ENCODE measurements at places on chromosomes 12 and 14.

GRCh38 chr12:63266988-63267387 is 116.0 kb upstream of the AVPR1A start:
- no peak for DNase-seq

GRCh38 chr12:23006413-23006812 is 381.4 kb downstream of the ETNK1 start:
- no peak for DNase-seq

- no peak for DNase-seq
Measured at GRCh38 chr12:81206429-81206828, 128.6 kb downstream of the ACSS3 start.

GRCh38 chr12:111981987-111982386 is 31.0 kb downstream of the TMEM116 start:
- peak; percentile 29 for DNase-seq

DNA sequence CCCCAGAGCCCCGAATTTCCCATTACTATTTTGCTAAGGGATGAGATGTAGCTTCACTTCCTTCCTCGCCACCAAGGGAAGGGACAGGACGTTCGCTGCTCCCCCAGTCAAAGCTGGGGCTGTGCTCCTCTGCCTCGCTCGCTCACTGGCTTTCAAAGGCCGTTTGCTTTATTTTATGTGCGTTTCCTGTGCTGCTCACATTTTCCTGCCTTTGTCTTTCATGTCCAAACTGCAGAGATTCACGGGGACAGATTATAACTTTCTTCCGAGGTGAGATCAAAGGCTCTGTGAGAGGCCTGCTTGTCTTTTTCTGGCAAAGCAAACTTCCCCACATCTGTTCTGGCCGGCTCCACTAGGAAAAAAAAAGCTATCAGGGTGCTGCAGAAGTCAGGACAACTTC is 76.0 kb upstream of the FZD10 start:
- no peak for DNase-seq

DNA sequence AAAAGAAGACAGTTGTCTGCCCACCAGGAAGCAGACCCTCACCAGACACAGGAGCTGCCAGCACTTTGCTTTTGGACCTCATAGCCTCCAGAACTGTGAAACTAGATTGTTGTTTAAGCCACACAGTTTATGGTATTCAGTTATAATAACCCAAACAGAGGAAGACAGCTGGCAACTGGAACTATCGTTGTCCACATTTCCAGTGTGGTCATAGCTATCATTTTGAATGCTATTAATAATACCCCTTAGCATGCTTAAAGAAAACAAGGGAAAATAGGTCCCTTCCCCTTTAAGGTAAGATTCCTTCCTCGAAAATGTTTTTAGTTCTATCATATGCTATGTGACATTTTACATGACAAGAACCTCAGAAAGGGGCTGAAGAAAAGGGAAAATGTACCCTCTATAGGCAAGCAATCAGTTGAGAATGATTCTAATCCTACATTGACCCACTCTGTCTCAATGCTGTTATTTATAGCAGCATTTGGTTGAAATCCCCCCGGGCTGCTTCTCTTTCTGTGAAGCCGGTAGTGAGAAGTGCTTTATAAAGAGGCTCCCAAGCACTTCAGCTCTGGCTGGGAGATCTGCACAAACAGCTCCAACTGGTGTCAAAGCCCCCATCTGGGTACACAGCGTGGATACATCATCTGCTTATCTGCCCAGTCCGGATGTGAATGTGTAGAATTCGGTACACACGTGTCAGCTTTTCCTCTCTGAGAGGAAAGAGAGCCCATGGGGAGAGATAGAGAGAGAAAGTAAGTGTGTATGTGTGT is 221.2 kb upstream of the FLRT2 start:
- DNase-seq, result no peak

DNA sequence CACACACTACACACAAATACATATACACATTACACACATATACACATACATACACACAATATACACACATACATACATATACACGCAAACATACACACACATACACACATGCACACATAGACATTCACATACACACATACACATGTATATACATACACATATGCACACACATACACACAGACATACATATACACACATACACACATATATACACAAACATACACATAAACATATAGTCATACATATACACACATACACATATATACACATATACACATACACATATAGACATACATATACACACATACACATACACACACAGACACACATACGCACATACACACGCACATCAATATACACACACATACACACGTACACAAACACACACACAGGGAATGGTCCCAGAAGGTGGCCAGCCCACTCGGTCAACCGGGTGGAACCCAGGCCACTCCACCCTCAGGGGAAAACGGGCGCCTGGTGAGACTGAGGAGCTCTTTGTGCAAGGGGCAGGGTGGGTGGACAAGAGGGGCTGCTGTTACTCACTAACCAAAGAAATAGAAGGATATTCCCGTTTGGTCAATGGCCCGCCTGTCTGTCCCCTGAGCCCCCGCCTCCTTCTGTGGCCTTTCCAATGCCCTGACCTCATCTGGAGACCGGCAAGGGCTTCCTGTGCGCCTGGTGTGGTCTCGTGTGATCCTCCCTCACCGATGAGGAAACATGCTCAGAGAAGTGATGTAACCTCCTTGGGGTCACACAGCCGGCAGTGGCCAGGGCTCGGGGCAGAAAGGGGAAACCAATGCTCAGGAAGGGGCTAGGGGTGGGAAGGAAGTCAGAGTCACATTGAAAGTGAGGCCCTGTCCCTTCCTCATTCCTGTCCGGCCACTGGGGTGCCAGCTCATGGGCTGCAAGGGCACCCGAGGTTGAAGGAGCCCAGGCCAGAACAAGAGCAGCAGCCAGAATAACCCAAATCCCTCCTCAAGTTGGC is 5.3 kb downstream of the TRPV4 start:
- no peak for DNase-seq

GRCh38 chr12:122724641-122725243 is 5.9 kb downstream of the HCAR1 start:
- no peak for DNase-seq

- no peak for DNase-seq
Measured at GRCh38 chr12:127767656-127768055, 499.3 kb upstream of the TMEM132C start.

- DNase-seq, result peak; percentile 63
Measured at GRCh38 chr12:55955800-55956508, 9.9 kb downstream of the PMEL start.

DNA sequence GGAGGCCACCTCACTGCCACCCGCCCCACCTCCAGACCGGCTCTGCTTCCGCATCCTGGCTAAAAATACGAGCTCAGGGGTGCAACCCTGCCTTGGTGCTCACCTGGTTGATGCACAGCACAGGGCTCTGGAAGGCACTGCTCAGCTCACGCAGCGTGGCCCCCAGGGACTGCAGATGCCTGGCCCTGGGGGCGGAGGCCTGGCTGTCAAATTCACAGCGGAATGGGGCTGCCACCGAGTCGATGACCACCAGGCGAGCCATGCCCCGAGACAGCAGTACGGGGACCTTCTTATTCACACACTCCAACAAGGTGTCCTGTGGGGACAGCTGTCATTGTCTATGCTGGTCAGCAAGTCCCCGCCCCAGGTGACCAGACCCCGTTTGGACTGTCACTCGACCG is 16.0 kb downstream of the XRCC3 start:
- DNase-seq, result no peak

DNA sequence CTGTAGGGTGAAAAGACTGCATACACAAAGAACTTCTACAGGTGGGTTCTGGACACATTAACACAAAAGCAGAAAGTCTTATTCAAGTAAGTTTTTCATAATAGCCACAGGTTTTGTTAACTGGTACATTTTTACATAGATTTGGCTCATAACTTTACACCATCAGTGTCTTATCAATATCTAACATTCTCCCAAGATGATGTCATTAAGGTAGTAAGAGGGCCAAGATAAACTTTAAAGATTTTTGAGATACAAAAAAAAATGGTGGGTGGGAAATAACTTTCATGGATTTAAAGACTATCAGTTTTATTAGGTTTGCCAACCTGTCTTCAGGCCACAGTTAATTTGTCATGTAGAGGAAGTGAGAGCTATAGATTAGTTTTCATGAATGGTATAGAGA is 1.7 kb downstream of the SUPT16H start:
- DNase-seq, result no peak

DNA sequence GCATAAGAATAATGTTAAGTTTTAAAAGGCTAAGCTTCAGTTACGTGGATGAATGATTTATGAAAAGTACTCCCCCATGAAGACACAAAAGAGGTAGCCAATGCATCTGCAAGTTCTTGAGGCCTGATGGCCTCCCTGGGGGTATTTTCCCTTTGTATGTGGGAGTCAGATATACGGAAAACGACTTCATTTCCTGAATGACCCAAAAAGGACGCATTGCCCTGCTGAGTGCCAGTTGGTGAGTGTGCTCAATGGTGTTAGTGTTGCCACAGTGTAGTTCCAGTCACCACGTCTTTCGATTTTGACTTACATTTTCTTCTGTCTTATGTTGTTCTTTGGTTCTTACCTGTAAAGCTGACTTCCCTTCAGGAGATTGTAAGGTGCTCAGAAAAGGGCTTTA is 8.0 kb downstream of the ETV6 start:
- peak; percentile 27 for DNase-seq

DNA sequence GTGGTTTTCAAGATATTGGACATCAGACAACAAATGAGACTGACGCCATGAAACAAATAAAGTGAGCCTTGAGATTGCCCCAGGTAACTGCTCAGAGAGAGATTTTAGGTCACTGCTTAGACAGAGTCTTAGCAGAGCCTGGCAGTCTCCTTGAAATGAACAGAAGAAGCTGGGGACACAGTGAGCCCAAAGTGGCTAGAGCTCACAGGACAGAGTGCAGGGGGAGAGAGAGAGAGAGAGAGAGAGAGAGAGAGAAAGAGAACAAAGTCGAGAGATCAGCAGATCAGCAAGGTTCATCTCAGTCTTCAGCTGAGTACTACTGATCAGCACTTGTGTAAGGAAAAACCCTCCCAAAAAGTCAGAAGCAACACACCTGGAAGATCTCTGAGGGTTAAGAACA is 147.4 kb downstream of the RMST start:
- no peak for DNase-seq

DNA sequence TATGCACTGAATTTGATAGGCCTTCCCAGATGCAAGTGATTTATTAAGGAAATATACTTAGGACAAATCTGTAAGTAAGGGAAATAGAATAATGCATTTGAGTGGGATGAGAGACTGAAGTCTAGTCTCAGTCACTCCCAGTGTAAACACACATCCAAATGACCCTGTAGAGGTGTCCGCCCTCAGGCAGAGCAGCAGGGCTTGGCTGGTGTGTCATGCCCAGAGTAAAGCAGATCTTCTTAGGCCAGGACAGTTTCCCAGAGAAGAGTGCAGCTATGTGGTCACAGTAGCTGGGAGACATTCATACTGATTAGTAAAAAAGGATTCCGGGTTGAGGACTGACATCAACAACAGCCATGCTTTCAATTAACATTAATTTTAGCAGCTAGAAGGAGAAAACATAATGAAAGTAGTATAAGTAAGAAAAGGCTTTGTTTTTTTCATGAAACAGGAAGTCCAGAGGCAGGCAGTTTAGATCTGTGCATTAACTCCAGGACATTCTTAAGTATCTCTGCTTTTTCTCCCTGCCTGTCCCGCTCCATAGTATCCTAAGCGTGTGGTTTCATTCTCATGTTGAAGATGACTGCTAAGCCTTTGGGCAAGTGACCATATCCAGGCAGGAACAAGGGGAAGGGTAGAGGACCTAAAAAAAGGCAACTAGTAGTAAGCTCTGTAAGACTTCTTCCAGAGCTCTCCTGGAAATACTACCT is 35.7 kb downstream of the CNTN1 start:
- DNase-seq, result no peak

DNA sequence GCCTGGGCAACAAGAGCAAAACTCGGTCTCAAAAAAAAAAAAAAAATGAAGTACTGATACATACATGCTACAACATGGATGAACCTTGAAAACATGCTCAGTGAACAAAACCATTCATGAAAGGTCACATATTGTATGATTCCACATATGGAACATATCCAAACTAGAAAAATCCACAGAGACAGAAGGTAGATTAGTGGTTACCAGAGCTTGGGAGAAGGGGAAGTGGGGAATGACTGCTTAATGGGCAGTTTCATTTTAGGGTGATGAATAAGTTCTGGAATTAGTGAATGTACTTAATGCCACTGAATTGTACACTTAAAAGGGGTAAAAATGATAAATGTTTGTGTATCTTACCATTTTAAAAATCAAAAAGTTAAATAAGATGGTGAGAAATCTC is 2.7 kb downstream of the ITGB7 start:
- DNase-seq, result no peak

GRCh38 chr14:101069666-101070362 is 166.3 kb upstream of the RTL1 start:
- DNase-seq, result no peak

DNA sequence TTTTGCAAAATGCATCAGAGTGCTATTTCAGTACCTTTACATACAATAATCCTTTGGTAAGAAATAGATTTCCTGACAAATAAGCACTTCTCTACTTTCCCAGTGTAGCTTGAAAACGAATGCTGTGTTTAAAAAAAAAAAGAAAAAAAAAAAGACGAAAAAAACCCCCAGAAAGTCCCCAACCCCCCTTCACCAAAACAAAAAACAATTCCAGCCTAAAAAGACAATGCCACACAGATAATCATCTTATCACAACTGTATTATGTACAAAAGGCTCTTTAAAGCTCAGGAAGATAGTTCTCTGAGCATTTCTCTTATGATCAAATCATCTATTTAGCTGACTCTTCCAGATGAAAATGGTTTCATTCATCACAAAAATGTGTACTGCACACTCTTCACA is 1.6 kb downstream of the FERMT2 start:
- DNase-seq, result no peak

- no peak for DNase-seq
Measured at GRCh38 chr12:27802511-27802910, 22.5 kb upstream of the MANSC4 start.

DNA sequence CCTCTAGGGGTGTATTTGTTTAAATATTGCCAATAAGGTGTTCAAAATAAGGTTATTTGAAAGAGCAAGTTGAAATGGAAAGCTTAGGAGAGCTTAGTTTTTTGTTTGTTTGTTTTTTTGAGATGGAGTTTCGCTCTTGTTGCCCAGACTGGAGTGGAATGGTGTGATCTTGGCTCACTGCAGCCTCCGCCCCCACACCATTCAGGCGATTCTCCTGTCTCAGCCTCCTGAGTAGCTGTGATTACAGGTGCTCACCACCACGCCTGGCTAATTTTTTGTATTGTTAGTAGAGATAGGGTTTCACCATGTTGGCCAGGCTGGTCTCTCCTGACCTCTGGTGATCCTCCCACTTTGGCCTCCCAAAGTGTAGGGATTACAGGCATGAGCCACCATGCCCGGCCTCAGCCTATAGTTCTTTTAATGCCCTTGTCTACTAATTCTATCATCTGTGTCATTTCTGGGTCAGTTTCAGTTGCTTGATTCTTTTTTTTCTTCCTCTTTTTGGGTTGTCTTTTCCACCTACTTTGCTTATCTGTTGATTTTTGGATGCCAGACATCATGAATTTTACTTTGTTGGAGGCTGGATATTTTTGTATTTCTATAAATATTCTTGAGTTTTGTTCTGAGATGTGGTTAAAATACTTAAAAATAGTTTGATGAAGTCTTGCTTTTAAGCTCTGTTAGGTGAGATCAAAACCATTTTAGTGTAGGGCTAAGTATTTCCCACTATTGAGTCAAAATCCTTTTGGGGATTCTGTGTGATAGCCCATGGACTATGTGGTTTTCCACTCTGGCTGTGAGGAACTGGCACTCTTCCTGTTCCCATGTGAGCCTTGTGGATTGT is 18.7 kb downstream of the RCOR1 start:
- DNase-seq, result no peak

GRCh38 chr12:68317047-68317667 is 15.0 kb downstream of the MDM1 start:
- peak; percentile 62 for DNase-seq

GRCh38 chr14:34620115-34620514 is 9.8 kb downstream of the SNX6 start:
- DNase-seq, result no peak

- no peak for DNase-seq
Measured at GRCh38 chr12:132021965-132022364, 72.2 kb downstream of the EP400 start.

All from EH (cell line).